ENCODE measurements at places on chromosomes 7 and 10.

DNA sequence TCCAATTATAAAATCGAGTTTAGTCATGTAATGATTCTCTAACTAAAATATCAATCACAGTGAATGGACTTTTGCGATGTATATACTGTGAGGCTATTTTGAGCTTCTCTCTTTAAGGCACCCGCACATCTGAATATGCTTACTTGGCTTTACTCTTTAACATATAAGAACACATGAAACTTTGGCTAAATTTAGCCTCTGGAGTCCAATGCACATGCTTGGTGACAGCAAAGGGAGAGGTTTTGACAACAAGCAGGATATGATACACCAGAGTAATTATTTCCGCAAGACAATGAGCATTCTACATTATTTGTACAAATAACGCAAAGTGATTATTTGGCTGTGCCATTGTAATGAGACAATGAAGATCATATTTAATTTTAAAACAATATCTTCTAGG lies 72.4 kb downstream of the ARID5B start:
- no peak for DNase-seq

DNA sequence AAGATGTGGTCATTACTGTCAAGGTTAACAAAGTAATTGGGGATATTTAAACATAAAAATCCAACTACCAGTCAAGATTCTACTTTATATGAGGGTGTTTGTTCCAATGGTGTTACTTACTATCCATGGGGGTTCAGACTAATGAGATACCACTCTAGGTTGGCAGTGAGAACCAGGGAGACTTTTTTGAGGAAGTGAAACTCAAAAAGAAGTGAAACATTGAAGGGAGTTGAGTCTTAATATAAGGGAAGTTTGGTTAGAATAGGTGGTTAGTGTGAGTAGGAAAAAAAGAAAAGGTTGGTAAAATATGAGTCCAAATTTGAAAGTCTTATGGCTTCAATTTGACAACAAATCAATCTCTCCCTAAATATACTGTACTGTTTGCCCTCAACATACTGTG lies 123.6 kb upstream of the ANK3 start:
- DNase-seq, result no peak

DNA sequence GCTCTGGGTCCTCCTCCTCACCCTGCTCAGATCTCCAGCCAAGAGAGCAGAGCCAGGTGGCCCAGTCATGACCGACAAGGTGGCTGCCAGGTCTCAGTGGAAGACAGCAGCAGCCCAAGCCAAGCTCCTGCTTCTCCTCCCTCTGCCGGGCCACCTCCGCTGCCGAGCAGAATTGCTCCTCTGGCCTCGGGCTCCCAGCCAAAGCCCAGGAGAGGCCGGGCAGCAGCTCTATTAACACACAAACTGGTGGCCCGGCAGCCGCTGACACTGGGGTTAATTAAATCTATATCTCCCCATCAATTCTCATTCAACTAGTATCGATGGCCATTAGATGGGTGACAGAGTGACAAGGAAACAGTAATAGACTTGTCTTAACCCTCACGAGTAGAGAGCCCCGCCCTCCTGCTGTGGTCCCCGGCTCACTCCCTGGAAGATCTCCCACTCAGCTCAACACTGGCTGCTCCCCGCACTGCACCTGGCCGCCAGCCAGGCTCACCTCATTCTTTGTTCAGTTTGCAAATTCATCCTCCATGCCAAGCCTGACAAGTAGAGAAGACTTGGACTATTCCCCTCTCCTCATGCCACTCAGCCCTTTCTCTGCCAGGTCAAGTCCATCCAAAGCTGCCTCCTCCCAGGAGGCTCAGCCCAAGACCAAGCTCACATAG lies 74.1 kb upstream of the UNC5B start:
- DNase-seq, result no peak

- no peak for DNase-seq
These were observed 92.8 kb upstream of the TAC1 start for GRCh38 chr7:97639036-97639435.

DNA sequence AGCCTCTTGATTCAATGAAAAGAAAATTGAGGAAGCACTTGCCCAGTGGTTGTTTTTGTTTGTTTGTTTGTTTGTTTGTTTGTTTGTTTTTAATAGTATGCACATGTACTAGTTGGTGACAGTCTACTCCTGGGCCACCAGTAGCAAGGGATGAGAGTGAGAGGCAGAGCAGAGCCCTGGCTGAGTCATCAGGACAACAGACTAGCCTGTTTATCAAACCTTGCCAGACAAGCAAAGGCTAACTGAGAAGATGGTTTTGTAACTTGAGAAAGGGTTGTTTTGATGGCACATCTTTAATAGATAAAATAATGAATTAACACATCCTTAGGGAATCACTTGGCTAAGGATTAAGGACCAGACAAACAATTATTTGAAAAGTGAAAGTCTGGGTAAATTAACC lies 78.1 kb downstream of the INHBA start:
- no peak for DNase-seq

DNA sequence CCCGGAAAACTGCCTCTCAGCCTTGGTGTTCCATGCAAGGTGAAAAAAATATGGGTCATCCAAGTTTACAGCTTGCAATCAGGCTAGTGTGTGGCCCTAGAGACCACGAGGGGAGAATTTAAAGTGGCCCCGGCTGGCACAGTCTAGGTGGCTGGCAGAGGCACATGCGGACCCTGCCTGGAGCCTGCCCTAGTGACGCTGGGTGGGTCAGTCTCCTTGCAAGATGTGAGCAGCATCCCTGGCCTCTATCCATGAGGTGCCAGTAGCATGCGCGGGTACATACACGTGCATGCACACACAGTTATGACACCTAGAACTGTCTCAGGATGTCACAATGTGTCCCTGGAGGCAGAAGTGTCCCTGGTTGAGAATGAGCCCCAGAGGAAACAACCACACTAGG lies 22.4 kb upstream of the ZNF716 start:
- no peak for DNase-seq

DNA sequence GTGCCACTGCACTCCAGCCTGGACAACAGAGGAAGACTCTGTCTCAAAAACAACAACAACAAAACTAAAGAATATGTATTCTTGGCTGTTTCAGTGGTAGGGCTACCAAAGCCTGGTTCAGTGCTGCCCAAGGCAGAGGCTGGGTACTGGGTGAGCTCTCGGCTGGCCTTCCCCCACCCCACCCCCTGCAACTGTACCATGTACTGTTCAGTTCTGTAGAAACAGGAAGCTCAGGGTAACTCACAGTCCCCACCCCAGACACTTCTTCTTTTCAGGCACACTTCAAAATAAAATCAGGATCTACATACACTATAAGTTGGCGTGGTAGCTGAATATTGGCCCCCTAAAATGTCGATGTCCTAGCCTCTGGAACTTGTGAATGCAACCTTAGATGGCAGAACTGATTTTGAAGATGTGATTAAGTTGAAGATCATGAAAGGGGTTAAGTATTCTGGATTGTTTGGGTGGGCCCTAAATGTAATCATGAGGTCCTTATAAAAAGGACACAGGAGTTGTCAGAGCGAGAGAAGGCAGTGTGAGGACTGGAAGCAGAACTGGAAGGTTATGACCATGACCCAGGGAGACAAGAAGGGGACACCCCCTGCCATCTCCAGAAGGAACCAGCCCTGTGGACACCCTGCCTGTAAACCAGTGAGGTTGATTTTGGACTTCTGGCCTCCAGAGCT lies 31.2 kb downstream of the TBXAS1 start:
- no peak for DNase-seq

DNA sequence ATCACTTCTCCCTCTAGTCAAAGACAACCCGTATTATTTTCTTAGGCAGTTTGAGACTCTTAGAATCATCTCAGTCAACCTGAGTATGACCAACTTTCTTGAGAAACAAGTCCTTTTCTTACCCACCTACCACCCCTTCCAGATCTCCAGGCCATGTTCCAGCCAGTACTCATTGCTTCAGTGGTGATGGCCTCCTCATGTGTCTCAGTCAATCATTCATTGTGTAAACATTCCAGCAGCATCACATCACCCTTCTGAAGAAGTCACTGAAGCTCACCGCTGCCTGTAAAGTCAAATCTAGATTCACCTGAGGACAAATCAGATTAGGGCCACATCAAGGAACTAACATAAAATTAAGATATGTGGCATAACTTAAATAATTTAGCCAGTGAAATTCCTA lies 467.2 kb upstream of the NRP1 start:
- DNase-seq, result no peak

DNA sequence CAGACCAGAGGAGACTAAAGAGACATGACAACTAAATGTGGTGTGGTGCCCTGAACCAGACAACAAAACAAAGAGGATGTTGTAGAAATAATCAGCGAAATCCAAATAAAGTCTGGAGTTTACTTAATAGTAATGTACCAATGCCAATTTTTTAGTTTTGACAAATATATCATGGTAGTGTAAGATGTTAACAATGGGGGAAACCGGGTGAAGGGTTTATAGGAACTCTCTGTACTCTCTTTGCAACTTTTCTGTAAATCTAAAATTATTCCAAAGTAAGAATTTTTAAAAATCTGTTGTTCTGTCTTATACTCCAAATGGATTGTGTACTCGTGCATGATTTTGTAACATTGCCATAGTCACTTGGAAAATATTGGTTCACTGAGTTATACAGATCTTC lies 129.3 kb downstream of the CNNM2 start:
- no peak for DNase-seq

Measured in activated naive CD4-positive, alpha-beta T cell treated with anti-CD3 and anti-CD28 coated beads, Interleukin-2, amount 50 U/mL, for 72 hours (primary cell).